ENCODE measurements at places on chromosomes 4 and X.

DNA sequence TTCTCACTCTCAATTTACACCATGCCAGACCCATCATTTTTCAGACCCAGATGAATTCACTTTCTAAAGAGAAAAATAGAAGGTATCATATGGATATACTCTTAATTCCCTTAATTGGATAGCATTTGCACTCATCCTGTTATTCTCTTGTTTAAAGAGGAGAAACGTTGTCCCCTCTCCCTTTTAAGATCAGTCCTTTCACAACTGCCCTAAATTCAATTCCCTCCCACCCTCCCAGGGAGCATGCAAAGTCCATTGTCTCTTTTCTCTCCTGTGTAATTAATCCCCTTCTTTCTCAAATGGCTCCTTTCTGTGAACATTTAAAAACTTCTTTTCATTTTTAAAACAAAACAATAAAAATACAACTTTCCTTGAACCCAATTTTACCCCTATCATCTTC lies 124.7 kb upstream of the TLL1 start:
- no peak for DNase-seq

DNA sequence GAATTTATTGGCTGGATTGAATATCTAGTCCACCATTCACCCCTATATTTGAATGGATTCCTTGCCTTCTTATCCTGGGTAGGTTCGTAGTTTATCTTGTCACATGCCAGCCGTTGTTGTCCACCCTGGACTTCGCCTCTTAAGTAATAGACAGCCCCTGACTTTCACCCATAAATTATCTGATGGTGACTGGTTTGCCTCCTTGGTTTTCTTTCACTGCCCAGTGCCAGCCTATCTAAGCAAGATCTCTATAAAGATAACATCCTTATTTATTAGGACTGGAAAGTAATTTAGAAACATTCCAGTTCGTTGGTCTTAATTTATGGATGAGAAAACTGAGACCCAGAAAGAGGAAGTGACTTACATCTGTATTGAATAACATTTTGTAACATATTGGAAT lies 410.3 kb downstream of the RPA4 start:
- no peak for DNase-seq

DNA sequence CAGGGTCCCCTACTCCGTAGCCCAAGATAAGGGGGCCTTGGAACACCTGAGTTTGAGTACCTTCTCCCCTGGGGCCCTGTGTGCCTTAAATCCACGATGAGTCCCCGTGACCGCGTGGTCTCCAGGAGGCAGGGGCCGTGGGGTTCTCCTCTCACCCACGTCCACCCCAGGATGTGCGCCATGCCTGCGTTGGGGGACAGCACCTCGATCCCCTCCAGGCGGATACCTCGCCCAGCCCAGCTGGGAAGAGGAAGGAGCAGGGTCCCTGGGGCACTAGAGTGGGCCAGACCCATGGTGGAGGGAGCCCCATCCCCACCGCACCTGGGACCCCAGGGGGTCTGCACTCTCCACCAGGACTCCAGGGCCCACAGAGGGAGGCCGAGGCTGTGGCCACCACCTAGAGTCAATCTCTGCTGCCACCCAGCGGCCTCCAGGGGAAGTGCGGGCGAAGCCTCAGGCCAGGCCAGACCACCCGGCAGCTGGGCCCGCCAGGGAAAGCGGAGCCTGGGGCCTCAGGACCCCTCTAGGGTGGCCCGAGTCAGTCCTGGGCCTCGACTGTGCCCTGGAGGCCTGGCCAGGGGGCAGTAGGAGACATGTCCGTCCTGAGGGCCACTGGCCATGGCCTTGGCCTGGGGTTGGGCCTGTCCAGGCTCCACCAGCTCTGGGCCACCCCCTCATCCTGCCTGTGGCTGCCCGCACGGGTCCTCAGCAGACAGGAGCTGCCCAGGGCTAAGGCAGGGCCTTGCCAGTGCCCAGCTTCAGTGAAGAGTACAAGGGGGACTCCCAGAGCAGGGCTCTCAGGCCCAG lies 55.0 kb downstream of the FAM53A start:
- DNase-seq: no peak

- DNase-seq: no peak
Observed at GRCh38 chr4:168724686-168725411, 228.0 kb downstream of the PALLD start.

DNA sequence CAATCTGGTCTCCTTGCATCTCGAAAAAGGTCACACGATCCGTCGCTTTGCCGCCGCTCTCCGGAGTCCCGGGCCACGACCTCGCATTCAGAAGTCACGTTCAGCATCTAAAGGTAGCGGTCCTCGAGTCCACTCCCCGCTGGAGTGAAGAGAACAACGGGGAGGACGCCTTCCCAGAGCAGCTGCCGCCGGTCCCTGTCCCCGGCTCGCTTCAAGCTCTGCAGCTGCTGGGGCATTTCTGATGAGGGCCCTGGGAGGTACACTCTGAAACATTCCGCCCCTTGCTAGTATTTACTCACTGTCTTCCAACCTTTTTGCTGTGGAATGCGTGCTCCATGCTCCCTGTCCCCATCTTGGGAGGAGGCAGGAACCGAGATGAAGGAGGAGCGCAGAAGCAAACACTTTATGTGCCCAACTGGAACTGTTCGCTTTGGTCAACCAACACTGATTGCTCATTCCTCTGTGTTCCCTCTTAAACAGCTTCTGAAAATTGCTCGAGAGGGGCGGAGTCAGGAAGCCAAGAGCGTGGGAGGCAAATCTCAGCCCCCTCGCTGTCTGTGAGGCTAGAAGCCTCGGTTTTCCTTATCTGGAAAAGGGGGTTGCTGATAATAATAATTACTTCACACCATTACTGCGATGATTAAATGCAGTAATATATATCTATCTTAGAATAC lies 6.4 kb upstream of the VAMP7 start:
- no peak for DNase-seq

- no peak for DNase-seq
Observed at GRCh38 chrX:15215366-15215765, 54.5 kb downstream of the ASB9 start.

- no peak for DNase-seq
Observed at GRCh38 chr4:91596718-91597117, 707.0 kb upstream of the GRID2 start.

- DNase-seq: no peak
Observed at GRCh38 chr4:136893573-136893972, 638.7 kb downstream of the PCDH18 start.

DNA sequence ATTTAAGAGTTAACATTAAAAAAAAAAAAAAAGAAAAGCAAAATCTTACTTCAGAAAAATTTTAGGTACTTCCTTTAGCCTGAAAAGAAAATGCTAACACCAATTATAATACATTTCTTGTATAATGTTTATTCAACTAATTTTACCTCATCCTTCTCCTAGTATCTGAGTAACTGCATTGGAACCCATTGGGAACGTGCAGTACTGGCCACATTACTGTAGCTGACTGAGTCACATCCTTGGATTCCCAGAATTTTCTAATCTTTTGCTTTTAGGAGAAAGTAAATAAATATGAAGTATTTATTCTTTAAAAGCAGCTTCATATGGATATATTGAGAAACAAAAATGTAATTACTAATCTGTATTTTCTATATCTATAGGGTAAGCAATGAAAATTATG lies 82.6 kb upstream of the SLITRK2 start:
- DNase-seq: no peak

DNA sequence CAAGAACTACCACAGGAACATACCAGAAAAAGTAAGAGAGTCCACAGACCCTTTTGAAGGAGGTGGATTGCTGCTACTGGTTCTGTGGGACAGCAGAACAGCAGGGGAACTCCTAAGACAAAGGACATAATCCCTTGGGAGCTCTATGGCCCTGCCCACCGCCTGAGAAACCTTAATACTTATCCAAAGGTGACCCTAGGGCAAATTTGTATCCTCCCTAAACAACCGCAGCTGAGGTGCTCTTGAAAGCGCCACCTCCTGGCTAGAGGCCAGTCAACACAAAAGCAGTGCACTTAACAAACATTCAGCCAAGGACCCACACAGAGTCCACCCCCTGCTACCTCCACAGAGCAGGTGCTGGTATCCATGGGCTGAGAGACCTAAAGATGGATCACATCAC lies 136.8 kb downstream of the ADAM29 start:
- no peak for DNase-seq

GRCh38 chrX:25721564-25721963 lies 416.6 kb upstream of the MAGEB18 start:
- DNase-seq: peak; percentile 1
